ENCODE measurements at places on chromosomes 16 and 17.

DNA sequence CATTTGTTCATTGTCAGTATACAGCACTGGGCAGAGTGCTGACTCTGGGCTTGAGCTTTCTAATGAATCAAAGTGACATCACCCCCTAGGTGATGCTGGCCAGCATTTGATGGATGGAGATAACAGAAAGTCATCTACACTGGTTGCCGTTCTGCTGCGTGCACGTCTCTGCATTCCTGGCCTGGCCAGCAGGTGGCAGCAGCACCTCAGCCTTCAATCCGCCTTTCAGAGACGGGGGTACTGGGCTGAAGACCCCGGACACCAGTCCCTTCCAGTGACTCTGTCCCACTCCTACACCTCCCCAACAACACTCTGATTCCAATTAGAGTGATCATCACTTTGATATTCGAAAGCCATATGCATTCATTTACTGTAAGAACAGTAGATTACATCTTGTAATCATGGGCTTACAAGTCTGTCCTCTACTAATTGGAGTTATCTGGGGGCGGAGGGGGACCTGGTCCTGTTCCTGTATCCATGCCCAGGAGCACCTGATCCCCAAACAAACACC is 6.0 kb downstream of the CPSF4L start:
- DNase-seq = no peak

DNA sequence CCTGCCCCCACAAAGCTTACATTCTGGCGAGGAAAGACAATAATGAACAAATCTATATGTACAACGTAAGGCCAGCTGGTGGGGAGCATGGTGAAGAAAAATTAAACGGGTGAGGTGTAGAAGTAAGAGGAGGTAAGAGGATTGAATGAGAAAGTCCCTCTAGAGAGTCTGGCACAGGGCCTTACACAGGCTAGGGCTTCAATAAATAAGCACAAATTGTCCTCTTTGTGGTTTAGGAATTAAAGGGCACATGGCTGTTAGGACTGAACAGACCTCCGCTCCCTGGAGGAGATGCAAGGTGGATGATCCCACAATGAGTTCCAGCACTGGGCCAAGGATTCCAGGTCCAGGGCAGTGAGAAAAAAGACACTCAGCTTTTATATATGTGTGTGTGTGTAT is 43.1 kb upstream of the HAPSTR1 start:
- no peak for DNase-seq

DNA sequence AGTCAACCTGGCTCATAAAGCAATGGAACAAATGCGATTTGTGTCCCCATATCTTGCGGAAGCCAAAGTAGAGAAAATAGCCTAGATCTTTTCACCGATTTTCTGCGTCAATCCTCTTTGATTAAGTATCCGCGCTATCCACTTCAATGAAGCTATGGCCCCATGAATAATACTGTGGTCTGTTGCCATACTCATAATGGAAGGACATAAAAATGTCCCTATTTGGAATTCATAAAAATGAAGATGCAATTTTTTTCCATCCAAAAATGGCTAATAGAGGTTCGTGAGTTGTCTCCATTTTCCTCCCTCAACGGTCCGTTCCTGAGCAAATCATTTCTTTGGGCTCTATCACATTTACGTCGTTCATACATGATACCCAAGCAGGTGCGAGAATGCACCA is 25.4 kb upstream of the ADCY9 start:
- DNase-seq = no peak

- no peak for DNase-seq
These were observed 2.6 kb upstream of the ANKRD40CL start for GRCh38 chr17:50769884-50770283.

GRCh38 chr16:27066668-27067537 is at the start of gene C16orf82:
Gene C16orf82, plus strand, starts transcription at chr16:27066927.
- DNase-seq = no peak

GRCh38 chr16:29757950-29758466 is 12.2 kb upstream of the C16orf54 start:
- DNase-seq = peak; percentile 24

DNA sequence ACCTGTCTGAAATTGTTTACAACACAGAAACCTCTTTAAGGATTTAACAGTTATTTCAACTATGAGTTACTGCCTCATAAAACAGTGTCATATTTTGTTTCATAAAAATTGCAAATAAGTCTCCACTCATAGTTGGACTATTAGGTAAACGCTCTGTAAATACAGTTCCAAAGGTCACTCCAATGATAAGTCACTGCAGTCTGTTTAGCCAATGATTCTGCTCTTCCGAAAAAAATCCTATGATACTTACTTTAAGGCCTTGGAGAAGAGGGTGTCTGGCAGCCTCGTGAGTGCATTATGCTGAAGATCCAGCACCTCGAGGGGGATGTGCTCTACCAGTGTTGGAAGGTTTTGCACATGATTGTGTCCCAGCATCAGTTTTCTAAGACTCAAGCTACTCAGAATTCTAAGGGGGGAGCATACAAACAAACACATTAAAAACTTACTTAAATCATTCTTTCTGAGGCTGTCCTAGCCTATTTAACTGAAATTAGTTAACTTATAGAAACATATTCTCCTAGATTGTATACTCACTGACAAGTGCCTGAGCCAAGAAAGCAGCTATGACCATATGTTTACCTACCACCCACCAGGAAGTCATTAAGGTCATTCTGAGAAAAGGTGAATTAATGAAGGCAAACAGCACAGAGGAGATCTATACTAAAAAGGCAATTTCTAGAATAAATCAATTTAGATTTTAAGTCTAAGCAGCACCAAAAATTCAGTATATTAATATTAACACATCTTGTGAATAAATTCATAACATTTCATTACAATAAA is 41.1 kb downstream of the MARVELD3 start:
- DNase-seq = no peak
